Renal cortex interstitium (tissue), 15 donors: ENCODE measurements at places on chromosomes 5 and 9.

DNA sequence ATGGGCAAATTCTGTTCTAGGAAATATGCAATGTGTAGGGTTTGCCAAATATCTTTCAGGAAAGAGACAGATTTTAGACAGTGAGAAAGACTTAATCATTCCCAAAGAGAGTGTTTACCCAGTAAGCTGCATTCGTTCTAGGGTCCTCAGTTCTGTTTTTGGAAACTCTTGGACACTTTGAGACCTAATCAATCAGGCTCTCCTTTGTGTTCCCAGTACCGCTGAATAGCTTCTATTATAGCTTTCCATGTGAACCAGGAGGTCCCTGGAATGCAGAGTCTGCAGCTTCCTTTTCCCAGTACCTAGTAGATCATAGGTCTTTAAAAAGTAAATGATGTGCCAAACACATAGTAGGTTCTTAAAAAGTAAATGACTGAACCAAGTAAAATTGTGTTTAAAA lies 11.4 kb upstream of the SPINK1 start:
- DNase-seq, result no peak

- DNase-seq, result no peak
These were observed 572.6 kb upstream of the CLINT1 start for GRCh38 chr5:158431369-158432029.

DNA sequence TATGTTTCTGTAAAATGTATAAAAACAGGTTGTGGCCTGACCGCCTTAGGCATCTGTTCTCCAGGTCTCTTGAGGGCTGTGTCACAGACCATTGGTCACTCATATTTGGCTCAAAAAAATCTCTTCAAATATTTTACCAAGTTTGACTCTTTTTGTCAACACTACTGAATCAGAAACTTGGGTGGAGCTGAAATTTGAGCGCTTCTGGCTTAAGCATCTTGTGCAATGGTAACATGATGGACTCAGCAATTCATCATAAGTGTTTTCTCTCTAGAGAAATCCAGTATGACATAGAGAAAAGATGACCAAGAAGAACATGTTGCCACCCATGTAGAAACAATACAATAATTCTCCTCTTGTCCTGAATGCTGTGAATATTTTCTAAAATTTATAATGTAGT lies 387.9 kb downstream of the MAT2B start:
- no peak for DNase-seq

GRCh38 chr9:19028835-19029451 lies 4.1 kb downstream of the SAXO1 start:
- DNase-seq, result peak; percentile 62

DNA sequence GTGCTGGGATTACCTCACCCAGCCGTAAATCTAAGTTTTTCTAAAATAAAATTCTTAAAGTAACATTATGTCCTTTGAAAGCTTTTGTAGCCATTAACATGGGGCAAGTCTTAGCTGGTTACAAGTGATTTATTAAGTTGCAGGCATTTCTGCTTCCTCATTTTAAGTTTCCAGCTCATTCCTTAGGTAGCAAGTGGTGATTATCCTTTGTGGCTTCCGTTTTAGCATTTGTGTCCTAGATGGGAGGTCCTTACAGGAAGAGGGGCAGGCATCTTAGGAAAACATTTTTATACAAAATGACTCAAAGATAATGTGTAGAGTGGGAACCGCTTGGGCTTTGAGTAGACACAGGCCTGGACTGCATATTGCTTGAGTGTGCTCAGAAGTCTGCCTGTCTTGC lies 35.0 kb upstream of the ROPN1L start:
- DNase-seq, result no peak

GRCh38 chr5:178319541-178320041 lies 87.0 kb upstream of the PHYKPL start:
- no peak for DNase-seq
